ENCODE measurements at places on chromosomes 2 and 18.

- DNase-seq: no peak
Observed at GRCh38 chr2:55864351-55865084, 59.1 kb downstream of the EFEMP1 start.

GRCh38 chr18:9177031-9177430, 40.5 kb downstream of the ANKRD12 start:
- no peak for DNase-seq

- peak; percentile 27 for DNase-seq
Observed at GRCh38 chr2:64404002-64404731, 49.8 kb upstream of the LGALSL start.

- no peak for DNase-seq
Observed at GRCh38 chr18:77906103-77906892, 656.6 kb downstream of the GALR1 start.

DNA sequence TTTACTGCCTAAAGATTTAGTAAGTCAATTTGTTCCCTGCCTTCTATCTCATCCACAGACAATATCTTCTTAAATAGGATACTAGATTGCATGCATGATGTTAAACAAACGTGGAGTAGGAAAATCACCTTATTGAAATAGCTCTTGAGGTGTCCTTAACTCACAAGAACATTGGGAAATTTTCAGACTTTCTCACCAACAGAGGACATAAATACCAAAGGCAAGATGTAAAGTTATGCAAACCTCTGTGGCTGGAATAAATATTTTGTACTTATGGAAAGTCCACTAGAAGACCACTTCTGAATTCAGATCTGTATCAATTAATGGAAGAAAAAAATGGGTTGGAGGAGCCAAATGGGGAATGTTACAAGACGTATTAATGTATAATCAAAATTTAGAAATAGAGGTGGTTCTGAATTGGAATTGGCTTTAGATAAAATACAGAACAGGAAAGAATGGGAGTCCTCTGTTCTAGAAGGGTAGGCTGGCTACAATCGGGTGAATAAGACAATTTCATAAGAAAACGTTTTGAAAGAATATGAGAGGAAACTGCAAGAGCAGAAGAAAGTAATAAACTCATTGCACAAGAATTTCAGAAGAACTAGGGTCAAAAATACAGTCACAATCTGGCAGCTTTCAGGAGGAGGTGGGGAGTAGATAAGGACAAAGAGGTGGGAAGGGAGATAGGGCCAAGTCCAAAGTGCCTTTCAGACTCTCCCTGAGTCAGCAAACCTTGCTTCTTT, 69.3 kb upstream of the FN1 start:
- DNase-seq: peak; percentile 3

All from common myeloid progenitor, CD34-positive (primary cell).